Stimulated activated CD4-positive, alpha-beta T cell treated with anti-CD3 and anti-CD28 coated beads, Interleukin-1b, Interleukin-23, amount 100 ng/mL, for 1 hour (primary cell): ENCODE measurements at places on chromosomes 7 and 10.

- DNase-seq = no peak
Observed at GRCh38 chr7:27765841-27766240, 25.9 kb downstream of the TAX1BP1 start.

- no peak for DNase-seq
Observed at GRCh38 chr10:36381748-36382147, 739.7 kb upstream of the FZD8 start.

- DNase-seq = no peak
Observed at GRCh38 chr10:119738962-119739361, 13.1 kb downstream of the INPP5F start.

DNA sequence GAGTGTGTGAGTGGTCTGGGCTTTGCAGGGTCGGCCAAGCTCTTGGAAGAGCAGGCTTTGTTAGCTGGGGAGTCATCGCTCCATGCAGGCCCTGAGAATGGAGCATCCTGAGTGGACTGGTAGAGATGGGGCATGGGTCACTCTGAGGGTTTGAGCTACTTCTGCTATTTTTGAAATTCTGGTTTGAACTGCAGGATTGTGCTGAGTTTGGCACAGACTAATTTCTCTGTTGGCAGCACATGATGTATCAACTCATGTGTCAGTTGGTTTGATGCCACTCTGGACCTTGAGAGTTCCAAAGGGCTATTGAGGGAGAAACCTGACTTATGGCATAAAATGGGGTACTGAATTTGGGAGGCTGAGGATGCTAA, 56.3 kb downstream of the LRMDA start:
- no peak for DNase-seq

DNA sequence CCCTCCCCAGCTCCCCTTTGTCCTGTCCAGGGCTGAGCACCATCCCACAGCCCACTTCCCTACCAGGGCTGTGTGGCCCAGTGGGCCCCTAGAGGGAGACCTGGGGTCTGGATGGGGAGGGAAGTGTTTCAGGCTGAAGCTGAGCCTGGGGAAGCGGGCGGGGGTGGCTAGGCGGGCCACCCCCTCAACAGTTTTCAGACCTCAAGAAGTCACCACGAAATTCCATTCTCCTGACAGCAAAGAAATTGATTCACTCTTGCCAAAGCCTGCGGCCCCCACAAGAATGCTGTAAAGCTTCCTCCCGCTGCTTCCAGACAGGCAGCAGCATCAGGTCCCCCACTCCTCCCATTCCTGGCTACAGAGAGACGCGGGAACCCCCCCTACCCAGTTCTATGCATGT, 2.5 kb upstream of the LFNG start:
- no peak for DNase-seq

DNA sequence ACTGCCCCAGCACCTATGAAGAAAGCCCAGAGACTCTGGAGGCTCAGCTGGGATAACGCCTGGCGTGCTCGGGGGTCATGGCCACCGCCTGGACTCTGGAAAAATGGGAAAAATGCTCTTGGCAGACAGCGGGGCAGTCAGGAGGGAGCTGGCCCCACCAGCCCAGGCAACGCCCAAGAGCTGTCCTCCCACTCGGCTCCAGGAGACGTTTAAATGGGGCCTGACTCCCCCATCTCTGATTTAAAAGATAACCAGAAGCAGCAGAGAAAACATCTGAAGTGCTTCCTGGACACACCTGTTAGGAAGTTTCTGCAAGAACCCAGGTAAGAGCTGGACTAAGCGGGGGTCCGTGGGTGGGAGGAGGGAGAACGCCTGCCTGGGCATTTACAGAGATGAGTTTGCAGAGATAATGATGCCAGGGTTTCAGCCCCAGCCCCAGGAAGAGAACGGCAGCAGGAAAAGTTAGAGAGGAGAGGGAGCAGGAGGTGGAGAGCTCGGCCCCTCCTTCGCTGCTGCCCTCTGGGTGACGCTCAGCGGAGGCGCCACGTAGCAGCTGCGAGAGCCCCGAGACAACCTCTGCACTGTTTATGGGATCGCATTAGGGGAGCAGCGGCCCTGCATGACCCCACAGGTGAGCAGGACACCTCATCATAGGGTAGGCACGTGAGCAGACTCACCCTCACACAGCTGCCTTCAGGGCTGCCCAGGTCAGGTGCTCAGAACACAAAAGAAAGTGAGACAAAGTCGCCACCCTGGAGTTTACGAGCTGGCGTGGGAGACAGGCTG, 83.5 kb upstream of the INSIG1 start:
- DNase-seq = no peak

GRCh38 chr7:37815671-37816371, 32.6 kb upstream of the NME8 start:
- DNase-seq = no peak

GRCh38 chr7:44755698-44756627, 7.3 kb downstream of the ZMIZ2 start:
- no peak for DNase-seq

- no peak for DNase-seq
Observed at GRCh38 chr10:125415006-125415633, 254.8 kb upstream of the CTBP2 start.

DNA sequence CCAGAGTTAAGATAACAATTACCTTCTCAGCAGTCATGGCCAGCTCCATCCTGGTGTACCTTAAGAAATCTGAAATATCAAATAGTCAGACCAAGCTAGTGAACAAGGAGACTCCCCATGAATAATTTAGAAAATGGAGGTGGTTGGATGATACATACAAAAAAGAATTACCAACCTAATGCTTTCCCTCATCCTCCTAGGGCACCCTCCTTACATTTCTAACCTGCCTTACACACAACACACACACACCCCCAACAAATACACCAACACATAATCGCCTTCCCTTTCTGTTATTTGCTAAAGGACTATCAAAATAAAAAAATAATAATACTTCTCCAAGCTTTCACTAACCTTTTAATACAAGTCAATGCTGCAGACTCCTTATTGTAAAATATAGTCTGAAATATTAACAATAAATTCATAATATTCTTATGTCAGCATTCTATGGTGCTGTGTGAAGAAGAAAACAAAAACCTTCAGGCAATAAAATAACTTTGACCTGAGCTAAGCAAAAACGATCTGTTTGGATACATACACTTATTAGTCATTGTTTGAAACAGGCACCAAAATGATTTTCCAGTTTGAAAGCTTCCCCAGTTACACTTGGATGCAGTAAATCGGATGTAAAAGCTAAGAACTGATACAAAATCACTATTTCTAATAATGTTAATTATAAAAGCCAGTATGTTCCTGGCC, 3.4 kb downstream of the TWIST1 start:
- DNase-seq = no peak

DNA sequence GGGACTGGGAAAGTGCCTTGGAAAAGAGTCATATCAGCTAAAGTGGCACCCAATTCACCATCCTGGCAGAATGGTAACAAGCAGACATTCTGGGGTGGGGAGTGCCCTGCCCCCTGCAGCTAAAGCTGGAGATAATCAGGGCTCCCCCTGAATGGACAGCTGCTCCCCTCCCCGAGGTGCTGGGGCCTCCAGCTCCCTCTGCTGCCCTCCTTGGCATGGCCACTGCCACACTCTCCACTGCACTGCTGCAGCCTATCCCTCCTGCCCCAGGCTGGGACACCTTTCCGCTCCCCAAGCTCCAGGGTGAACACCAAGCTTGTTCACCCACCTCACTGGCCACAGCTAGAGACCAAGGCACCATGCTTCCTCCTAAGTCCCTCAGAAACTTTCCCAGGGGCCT, 9.8 kb upstream of the PARD3 start:
- DNase-seq = no peak

GRCh38 chr10:95459446-95460045, 101.6 kb downstream of the SORBS1 start:
- no peak for DNase-seq

DNA sequence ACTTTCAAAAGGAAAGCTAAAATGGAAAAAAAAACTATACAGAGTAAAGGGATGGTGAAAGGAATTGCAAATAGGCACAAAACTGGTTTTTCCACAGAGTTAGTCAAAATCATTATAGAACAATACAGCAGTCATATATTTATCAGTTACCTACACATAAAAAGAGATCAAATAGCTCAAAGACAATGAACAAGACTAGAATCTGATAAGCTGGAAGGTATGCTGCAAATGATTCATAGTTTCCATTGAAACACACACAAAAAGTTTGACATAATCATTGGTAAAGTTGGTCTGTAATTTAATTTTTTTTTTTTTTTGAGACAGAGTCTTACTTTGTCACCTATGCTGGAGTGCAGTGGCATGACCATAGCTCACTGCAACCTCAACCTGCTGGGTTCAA, 92.4 kb upstream of the SGCE start:
- no peak for DNase-seq

- no peak for DNase-seq
Observed at GRCh38 chr7:70356787-70357328, 758.6 kb downstream of the AUTS2 start.

DNA sequence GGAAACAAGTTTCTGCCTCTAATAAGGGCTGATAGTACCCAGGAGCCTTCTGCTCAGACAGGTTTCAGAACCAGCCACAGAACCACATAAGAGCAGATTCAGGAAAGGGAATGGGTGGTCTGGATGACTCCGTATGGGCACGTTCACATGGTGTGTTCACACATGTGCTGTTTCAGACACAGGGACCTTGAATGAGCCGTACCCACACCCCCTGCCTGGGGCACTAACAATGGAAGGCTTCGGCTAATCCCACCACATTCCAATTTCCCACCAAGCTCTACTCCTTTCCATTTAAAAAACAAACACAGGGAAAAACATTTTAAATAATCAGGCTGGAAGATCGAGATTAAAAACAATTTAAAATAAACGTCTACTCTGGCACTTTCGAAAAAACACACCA, 217.3 kb downstream of the GRID1 start:
- DNase-seq = no peak

DNA sequence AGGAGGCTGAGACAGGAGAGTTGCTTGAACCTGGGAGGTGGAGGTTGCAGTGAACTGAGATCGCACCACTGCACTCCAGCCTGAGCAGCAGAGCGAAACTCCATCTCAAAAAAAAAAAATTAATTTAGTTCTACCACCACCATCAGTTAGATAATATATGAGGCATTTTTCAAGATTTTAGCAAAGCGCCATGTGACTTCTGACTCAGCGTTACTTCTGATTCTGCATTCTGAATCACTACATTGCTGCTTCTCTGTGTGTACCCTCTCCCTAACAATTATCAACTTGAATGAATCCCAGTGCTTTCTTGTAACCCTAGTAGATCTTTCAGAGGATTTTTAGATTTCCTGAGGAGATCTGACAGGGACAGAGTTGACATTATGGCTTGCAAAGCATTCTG, 176.8 kb upstream of the SORCS1 start:
- no peak for DNase-seq

DNA sequence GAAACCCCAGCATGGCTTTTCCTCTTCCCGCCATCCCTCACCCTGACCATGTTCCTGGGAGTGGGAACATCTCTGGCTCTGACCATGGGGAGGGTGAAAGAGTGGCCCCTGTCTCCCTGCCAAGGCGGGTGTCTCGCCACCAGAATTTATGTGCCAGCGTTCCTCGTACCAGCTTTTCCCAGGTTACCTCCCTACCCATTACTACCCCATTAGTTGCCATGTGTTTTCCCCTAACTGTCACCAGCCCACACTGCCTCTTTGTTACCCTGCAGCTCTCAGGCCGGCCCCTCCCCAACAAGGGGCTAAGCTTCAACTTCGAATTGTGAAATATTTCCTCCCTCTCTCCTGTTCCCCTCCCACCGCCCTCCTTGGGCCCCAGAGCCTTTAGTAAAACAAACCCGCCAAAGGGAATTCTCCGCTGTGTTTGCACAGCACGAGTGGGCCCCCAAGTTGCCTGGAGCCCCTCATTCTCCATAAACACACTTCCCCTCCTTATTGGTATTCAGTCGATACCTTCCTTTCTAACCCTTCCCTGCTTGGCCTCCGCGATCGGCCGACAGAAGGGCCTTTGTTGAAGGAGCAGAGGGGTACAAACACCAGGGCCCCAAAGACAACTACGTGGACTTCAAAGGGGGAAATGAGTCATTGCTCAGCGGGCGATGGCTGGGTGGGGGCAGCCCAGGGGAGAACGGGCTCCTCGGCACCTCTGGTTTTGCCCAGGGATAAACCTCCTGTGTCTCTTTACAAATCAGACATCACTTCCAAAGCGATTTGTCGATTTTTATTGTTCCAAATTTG, 45.5 kb downstream of the SLIT1 start:
- DNase-seq = no peak

DNA sequence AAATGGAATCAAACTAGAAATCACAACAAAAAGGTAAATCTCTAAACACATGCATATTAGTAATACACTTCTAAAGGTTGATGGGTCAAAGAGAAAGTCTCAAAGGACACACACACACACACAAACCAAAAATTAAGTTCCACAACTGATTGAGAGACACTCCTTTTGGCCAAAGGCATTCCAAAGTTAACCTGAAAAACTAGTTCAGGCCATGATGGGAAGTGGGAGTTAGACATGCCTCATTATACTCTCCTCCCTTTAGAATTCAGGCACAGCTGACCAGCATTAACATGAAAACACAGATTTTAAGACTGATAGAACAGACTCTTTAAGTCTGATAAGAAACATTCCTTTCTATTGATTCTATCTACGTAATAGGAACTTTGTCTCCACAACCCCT, 332.4 kb upstream of the IGFBP3 start:
- DNase-seq = no peak

GRCh38 chr7:93310346-93310745, 78.2 kb downstream of the VPS50 start:
- DNase-seq = no peak

GRCh38 chr7:102066476-102066875, 220.2 kb upstream of the SH2B2 start:
- no peak for DNase-seq

DNA sequence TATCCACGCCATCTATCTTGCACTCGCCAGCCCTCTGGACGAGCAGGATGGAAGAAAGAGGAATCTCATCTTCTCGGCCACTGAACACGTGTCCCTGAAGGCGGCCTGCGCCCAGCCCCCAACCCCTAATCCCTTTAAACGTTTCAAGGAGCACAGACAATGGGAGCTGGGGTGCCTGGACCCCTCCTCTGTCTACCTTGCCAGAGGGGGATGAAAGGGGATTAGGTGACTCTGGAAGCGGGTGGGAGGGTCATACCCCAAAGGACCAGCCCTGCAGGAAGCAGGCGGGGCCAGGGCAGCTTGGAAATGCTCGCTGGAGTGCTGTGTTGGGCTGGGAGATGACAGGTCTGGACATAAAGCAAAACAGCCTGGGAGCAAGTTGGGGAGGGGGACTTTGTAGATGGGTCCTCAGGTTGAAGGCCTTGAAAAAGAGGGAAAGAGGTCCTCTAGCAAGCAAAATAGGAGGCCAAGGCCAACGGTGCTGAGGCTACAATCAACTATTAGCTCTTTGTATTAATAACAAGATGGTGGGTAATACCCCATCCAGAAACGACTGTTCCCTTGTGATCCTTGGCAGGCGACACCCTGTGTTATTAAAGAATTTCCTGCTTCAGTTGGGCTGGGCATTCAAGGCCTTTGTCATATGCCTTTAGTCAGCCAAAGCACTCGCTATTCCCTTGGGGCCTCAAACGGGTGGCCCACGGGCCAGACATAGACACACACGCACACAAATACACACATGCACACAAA, 126.5 kb upstream of the UNC5B start:
- DNase-seq = no peak

GRCh38 chr10:131267814-131268095, 43.8 kb downstream of the TCERG1L start:
- no peak for DNase-seq
